ENCODE measurements at places on chromosomes 1 and 21.

DNA sequence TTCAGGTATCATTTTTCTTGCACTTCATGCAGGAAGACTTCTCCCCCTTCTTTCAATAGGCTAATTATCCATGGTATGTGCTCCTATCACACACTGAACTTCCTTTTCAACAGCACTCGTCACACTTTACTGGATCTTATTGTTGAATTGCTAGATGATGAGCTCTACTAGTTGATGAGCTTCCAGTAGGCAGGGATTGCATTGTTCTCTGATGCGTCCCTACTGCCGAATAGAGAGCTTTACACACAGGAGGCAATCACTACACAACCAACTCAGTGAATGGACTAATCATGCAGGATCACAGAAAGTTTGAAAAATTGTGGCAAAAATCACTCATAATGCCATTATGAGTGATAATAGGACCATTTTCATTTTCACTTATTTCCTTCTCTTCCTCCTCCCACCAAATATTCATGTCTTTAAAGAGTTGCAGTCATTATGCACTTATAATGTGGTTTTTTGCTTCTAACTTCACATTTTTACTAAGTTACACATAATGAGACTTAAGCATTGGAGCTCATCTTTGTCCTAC lies 128.1 kb upstream of the ZNF648 start:
- no peak overlapping the region for H3K27ac ChIP-seq
- no peak for DNase-seq
- no peak overlapping the region for H3K4me3 ChIP-seq
- no peaks in the 10 kb centered on the region for H3K36me3 ChIP-seq

GRCh38 chr1:203306965-203307541 lies 1.7 kb downstream of the BTG2 start:
- H3K27me3 ChIP-seq, result no peaks in the 10 kb centered on the region
- peak overlapping the region; percentile 92 for H3K27ac ChIP-seq
- peak overlapping the region; percentile 99 for H3K4me3 ChIP-seq

- H3K4me1 ChIP-seq, result peaks cover 21% of the 10 kb centered on the region
- H3K27me3 ChIP-seq, result no peaks in the 10 kb centered on the region
- peak overlapping the region; percentile 99 for H3K27ac ChIP-seq
- peaks cover 34% of the 10 kb centered on the region for H3K36me3 ChIP-seq
- DNase-seq, result peak; percentile 82
Measured at GRCh38 chr1:93346421-93346993, 800 bp downstream of the DR1 start.

DNA sequence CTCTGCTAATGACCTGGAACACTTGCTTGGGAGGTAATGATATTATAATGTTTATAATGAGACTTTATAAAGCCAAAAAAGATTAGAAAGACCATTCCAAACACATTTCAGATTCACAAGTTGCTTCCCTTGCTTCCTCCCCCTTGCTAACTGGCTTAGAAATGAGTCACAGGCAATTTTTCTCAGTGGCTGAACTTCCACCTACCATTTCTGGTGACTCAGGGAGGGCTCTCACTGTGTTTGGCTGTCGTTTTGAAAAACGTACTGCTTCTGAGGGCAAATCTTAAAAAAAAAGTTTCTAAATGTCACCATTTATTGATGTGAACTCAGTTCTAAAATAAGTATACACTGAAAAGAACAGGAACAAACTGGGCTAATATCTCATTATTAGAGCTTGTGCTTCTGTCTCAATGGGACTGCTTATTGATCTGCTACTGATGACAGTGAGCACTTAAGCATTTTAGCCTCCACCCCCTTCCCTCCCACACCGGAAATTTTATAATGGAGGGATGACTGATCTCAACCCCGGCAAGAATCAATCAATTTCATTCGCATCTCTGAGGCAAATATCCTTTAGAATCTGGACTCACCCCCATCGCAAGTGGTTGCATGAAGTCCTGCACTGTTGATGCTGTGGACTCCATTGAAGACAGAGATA lies 278.3 kb downstream of the KCTD3 start:
- H3K4me1 ChIP-seq, result no peaks in the 10 kb centered on the region
- H3K4me3 ChIP-seq, result no peak overlapping the region
- no peak for DNase-seq
- no peaks in the 10 kb centered on the region for H3K36me3 ChIP-seq
- no peaks in the 10 kb centered on the region for H3K27me3 ChIP-seq

DNA sequence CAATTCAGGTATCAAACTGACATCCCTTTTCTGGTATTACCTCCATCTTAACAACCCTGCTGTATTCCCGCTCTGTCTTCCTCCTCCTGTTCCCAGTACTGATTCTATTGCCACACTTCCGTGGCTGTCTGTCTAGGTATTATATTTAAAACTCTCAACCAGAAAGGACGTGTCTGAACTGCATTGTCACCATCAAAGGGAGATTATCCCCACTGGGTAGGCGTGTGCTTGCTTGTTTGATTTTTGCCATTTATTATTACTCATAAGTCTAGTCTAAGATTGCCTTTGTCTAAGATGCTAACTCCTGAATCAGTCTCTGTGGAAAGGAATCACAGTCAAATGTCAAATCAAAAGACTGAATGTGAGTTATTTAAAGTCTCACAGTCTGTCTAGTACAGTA lies 650.1 kb downstream of the KCNT2 start:
- no peaks in the 10 kb centered on the region for H3K4me1 ChIP-seq
- no peak for DNase-seq
- no peak overlapping the region for H3K27ac ChIP-seq
- no peak overlapping the region for H3K4me3 ChIP-seq

DNA sequence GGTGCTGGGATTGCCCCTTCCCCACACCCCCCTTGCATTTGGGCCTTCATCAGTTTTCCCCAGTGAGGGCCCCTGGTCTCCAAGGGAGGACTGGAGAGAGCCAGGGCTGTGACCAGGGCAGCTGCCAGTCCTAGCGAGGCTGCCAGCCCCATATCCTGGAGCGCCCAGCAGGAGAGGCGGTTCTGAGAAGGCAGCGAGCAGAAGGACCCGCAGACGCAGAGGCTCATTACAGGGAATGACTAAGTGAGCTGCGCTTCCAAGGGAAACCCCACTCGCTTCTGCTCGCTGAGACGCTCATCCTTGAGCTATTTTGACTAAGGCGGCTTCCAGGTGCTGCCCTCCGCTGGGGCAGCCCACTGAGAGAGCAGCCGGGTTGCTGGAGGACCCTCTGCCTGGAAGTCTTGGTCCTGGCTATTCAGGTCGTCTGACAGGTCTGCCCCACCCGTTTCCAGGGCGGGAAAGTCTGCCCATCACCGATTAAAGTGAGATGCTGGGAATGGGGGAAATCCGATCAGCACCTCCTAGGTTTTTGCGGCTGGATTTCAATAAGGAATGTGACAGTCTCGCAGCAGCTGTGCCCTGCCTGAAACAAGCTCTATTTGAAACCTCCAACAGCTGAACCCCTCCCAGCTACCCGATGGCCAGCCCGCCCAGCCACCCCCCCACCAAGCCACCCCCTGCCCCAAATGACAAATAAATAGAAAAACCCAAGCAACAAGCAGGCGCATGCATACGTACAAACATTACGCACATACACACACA lies 2.8 kb downstream of the KCNN3 start:
- no peak overlapping the region for H3K27ac ChIP-seq
- no peak for DNase-seq
- peaks cover 32% of the 10 kb centered on the region for H3K27me3 ChIP-seq

DNA sequence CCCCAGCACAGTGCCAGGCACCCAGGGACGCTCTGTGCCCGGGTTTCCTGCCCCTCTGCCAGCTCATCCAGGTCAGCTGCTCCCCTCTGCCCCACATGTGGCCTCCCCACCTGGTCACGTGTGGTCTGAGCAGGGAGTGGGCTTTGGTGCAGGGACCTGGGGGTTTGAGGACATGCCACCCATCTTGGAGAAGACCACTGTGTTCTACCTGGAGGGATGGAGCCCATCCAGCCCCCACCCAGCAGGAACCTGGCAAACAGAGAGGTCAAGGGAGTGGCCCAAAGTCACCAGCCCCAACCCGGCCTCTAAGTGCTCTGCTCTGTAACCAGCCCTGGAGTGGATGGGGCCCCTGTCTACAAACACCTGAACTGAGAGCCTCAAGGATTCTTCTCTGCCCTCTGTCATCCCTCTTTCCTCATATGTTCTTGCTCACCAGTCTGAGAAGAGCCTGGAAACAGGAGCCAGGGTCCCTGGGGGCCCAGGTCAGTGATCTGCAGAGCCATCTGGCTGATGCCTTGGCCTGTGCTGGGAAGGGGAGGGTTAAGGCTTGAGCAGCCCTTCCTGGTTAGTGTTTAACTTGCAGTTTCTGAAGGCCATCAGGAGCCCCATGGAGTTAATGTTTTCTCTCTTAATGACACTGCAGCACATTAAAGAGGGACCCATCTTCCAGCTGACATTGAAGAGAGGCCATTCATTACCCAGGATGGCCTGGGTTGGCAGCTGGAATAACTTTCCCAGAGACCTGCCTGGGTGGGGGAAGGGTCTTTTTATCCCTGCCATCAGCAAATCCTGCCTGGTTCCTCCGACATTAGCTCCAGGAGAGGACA lies 235.4 kb downstream of the PTPRU start:
- no peak overlapping the region for H3K27ac ChIP-seq
- DNase-seq, result no peak

DNA sequence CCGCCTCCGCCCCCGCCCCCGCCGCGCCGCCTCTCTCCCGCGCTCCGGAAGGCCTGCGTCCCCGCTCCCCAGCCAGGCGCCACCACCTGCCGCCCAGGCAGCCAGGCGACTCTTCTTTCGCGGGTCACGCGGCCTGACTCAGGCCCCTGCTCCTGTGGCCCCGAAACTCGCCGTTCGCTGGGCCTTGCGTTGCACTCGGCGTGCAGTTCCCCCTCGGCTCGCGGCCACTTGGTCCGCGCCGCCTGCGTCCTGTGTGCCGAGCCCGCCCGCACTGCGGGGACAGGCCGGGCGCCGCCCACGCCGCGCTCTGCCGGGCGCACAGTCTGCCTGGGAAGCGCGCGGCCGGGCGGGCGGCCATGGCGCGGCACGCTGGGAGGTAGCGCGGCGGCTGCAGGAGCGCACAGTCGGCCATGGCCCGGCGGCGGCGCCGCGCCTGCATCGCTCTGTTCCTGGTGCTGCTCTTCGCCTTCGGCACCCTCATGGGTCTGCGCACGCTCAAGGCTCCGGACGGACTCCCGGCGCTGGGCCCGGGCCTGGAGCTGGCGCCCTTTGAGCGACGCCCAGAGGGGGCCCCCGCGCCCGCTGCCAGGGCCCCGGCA lies at the start of gene MANEAL:
MANEAL (plus strand) TSS at position 75 of the 599 bp plus-strand sequence; CDS start at position 411, 336 bp downstream.
- H3K36me3 ChIP-seq, result peaks cover under 1% of the 10 kb centered on the region
- peaks cover 14% of the 10 kb centered on the region for H3K4me1 ChIP-seq
- no peak within 1 kb of the TSS for H3K27ac ChIP-seq
- peaks cover 34% of the 10 kb centered on the region for H3K27me3 ChIP-seq
- H3K4me3 ChIP-seq, result peak within 1 kb of the TSS; percentile 76

- no peak for DNase-seq
- H3K27me3 ChIP-seq, result no peaks in the 10 kb centered on the region
Measured at GRCh38 chr1:74650561-74650960, 23.0 kb downstream of the ERICH3 start.

GRCh38 chr1:70044832-70045231 lies 160.5 kb downstream of the LRRC40 start:
- no peaks in the 10 kb centered on the region for H3K36me3 ChIP-seq
- no peaks in the 10 kb centered on the region for H3K4me1 ChIP-seq
- H3K4me3 ChIP-seq, result no peak overlapping the region
- no peak overlapping the region for H3K27ac ChIP-seq
- H3K27me3 ChIP-seq, result no peaks in the 10 kb centered on the region

GRCh38 chr1:3240524-3241235 lies 171.7 kb downstream of the PRDM16 start:
- no peaks in the 10 kb centered on the region for H3K4me1 ChIP-seq
- H3K27me3 ChIP-seq, result no peaks in the 10 kb centered on the region
- H3K4me3 ChIP-seq, result no peak overlapping the region
- H3K27ac ChIP-seq, result no peak overlapping the region

GRCh38 chr1:77889671-77890070 lies 1.2 kb downstream of the NEXN start:
- DNase-seq, result no peak
- no peak overlapping the region for H3K27ac ChIP-seq
- peaks cover 29% of the 10 kb centered on the region for H3K27me3 ChIP-seq
- H3K4me1 ChIP-seq, result peaks cover 8% of the 10 kb centered on the region
- H3K36me3 ChIP-seq, result no peaks in the 10 kb centered on the region
- H3K4me3 ChIP-seq, result no peak overlapping the region

- H3K36me3 ChIP-seq, result no peaks in the 10 kb centered on the region
- no peaks in the 10 kb centered on the region for H3K27me3 ChIP-seq
- H3K4me3 ChIP-seq, result no peak overlapping the region
Measured at GRCh38 chr1:109271458-109271857, 11.5 kb downstream of the PSRC1 start.

DNA sequence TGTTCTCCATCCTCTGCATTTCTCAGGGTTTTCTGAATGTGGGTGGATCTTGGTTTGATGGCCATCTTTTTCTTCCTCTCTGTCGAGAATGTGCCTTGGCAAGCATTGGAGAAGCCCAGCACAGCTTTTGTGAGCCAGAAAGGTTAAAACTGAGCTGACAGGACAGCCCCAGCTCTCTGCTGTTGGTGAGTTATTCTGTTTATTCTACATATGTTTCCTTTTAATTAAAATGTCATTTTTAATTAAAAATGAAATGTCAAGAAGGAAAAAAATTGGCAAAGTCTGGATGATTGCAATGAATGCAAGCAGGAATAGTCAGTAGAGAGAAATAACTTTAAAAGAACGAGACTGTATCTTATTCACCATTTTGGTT lies 325.8 kb downstream of the PTBP2 start:
- no peak for DNase-seq
- H3K36me3 ChIP-seq, result no peaks in the 10 kb centered on the region
- H3K27me3 ChIP-seq, result no peaks in the 10 kb centered on the region
- no peak overlapping the region for H3K4me3 ChIP-seq
- no peak overlapping the region for H3K27ac ChIP-seq

- H3K4me1 ChIP-seq, result peaks cover 2% of the 10 kb centered on the region
- no peak overlapping the region for H3K4me3 ChIP-seq
- DNase-seq, result peak; percentile 62
Measured at GRCh38 chr1:90707363-90707710, 9.8 kb downstream of the BARHL2 start.

DNA sequence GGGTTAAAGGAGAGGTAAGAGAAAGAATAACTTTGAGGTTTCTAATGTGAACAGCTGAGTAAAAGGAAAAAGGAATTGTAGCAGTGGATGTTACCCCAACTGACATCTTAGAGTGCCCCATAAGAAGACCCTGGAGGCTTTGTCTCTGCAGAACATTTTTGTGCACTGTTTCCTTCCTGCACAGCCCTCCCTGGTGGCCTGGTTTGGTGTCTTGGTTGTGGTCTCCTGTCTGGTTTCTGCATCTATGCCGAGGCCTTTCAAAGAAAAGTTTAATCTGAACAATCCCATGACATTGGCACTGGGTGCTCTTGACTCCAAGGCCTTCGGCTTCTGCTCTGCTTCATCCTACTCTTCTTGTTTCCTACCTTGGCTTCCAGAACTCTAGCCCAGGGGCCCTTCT lies 57.8 kb downstream of the RHOU start:
- peak; percentile 82 for DNase-seq
- H3K4me3 ChIP-seq, result no peak overlapping the region
- no peak overlapping the region for H3K27ac ChIP-seq
- peaks cover 7% of the 10 kb centered on the region for H3K36me3 ChIP-seq
- no peaks in the 10 kb centered on the region for H3K27me3 ChIP-seq
- H3K4me1 ChIP-seq, result peaks cover 25% of the 10 kb centered on the region

- no peak for DNase-seq
- H3K4me3 ChIP-seq, result no peak overlapping the region
- H3K27me3 ChIP-seq, result no peaks in the 10 kb centered on the region
- no peaks in the 10 kb centered on the region for H3K36me3 ChIP-seq
- H3K4me1 ChIP-seq, result no peaks in the 10 kb centered on the region
Measured at GRCh38 chr1:76793594-76793993, 73.7 kb upstream of the ST6GALNAC5 start.

GRCh38 chr1:180966744-180967536 lies 54.2 kb downstream of the KIAA1614 start:
- no peak overlapping the region for H3K4me3 ChIP-seq
- H3K27me3 ChIP-seq, result no peaks in the 10 kb centered on the region
- peaks cover 61% of the 10 kb centered on the region for H3K36me3 ChIP-seq
- H3K27ac ChIP-seq, result no peak overlapping the region

Measured in activated CD4-positive, alpha-beta T cell treated with anti-CD3 and anti-CD28 coated beads, Interleukin-2, amount 10 ng/mL, durations not matched to agents 24 days and 14 days (primary cell).